ENCODE measurements at places on chromosomes 11 and 22.

GRCh38 chr11:128354476-128354875 is 232.9 kb downstream of the ETS1 start:
- DNase-seq, result no peak

- DNase-seq, result no peak
These were observed 83.7 kb downstream of the CDKN1C start for GRCh38 chr11:2801711-2802388.

DNA sequence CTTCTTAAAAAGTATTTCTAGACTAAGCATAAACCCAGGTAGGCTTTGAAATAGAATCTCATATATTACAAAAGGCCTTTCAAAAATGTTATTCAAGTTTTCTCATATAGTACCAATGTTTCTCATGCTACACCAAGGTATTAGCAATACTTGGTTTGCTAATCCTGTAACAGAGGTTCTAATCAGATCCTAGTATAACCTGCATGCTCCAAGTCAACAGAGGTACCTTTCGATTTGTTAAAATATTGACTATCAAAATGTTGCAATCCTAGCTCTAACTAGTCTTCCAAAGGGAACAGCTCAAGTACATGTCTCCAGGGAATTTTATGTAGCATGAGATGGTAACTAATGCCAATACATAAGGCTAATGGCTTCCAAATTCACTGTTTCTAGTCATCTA is 98.1 kb upstream of the APOA1 start:
- no peak for DNase-seq

GRCh38 chr22:25779890-25780289 is 37.9 kb downstream of the MYO18B start:
- DNase-seq, result no peak

GRCh38 chr11:61256710-61257482 is 15.9 kb downstream of the PGA5 start:
- DNase-seq, result peak; percentile 84

DNA sequence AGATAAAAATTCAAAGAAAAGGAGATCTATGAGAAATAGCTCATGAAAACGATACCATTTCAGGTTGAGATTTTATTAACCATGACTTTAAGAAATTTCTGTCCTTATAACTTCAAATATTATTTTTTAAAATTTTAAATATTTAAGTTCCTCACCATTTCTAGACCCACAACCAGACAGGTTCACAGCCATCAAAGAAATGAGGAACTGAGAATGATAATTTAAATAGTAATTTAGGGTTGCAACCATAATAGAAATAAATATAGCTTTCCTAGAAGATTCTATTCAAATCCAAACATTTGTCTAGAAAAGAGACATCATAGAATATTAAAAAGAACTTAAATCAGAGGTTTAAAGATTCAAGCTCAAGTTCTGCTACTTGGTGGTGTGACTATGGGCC is 5.9 kb upstream of the VWA5A start:
- no peak for DNase-seq

GRCh38 chr11:75347781-75348566 is 3.5 kb downstream of the ARRB1 start:
- DNase-seq, result no peak

DNA sequence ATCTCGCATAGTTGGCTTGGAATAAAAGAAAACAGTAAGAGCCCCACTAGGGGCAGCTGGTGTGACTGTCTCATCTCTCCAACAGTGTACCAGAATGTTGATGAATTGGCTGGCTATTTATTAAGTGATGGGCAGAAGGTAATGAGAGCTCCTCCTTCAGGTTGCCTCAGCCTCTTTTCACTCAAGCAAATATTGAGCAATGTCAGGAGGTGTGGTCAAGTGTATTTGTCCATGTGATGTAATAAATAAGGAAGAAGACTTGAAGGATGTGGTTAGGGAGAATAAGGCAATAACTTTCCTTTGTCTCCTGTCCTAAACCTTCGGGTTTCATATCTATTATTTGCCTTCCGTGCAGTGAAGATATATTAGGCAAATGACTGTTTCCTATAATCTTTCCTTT is at the start of gene TCN1:
Gene TCN1, minus strand, starts transcription at position 91 of the 400 bp plus-strand sequence. Its CDS starts 17 bp downstream, at position 74.
- DNase-seq, result no peak

- DNase-seq, result no peak
These were observed 990.7 kb downstream of the NTM start for GRCh38 chr11:132361011-132361550.

GRCh38 chr11:94201004-94201465 is 72.4 kb downstream of the PANX1 start:
- no peak for DNase-seq

- DNase-seq, result no peak
These were observed 126.5 kb downstream of the LDLRAD3 start for GRCh38 chr11:36070213-36070953.

DNA sequence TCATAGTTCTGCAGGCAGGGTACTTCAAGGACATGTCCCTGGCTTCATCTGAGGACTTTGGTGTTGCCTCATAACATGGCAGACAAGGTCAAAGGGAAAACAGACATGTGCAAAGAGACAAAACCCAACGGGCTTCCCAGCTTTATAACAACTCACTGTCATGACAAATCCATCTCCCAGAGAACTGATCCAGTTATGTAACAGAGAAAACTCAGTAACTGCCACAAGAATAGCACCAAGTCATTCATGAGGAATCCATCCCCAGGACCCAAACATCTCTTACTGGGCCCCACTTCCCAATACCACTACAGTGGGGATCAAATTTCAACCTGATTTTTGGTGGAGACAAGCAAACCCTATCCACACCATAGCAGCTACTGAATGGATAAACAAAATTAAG is 13.0 kb downstream of the OR52N4 start:
- DNase-seq, result no peak

- no peak for DNase-seq
These were observed 914.5 kb downstream of the METTL15 start for GRCh38 chr11:29022676-29023075.

GRCh38 chr22:20238536-20238900 is 29.6 kb downstream of the RTN4R start:
- DNase-seq, result no peak

Data from bone marrow (tissue), 2 donors.